ENCODE measurements at places on chromosomes 3 and 15.

DNA sequence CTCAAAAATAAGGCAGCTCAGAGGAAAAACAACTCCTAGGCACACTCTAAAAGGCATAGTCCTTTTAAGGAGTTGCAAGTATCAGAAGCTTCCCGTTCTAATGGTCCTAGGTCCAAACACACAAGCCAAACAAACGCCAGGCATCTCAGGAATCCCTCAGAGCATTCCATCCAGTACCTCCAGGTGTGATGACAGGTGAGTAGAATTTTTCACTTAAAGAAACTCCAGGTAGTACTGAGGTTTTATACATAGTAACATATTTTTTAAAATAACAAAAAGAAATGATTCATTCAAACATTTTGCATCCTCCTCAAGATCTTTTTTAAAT lies 1092.3 kb downstream of the TUSC7 start:
- DNase-seq = no peak

DNA sequence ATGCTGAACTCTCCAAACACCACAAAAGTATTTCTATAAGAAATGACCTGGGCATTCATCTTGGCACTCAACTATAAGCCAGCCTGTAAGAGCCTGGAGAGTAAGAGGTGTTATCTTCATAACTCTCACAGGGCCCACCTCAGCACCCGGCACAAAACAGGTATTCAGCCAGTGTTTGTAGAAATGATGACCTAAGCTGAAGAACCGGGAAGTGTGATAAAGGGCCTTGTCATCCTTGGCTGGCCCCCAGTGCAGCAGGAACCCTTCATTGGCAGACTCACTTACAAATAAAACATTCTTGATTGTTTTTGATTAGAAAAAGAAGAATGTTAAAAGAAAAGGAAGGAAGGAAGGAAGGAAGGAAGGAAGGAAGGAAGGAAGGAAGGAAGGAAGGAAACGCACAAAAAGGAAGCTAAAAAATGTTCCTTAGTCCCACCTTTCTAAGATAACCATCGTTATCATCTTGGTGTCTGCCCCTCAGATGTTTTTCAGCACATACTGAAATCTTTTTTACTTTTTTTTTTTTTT lies 52.1 kb downstream of the DAPK2 start:
- DNase-seq = peak; percentile 15

DNA sequence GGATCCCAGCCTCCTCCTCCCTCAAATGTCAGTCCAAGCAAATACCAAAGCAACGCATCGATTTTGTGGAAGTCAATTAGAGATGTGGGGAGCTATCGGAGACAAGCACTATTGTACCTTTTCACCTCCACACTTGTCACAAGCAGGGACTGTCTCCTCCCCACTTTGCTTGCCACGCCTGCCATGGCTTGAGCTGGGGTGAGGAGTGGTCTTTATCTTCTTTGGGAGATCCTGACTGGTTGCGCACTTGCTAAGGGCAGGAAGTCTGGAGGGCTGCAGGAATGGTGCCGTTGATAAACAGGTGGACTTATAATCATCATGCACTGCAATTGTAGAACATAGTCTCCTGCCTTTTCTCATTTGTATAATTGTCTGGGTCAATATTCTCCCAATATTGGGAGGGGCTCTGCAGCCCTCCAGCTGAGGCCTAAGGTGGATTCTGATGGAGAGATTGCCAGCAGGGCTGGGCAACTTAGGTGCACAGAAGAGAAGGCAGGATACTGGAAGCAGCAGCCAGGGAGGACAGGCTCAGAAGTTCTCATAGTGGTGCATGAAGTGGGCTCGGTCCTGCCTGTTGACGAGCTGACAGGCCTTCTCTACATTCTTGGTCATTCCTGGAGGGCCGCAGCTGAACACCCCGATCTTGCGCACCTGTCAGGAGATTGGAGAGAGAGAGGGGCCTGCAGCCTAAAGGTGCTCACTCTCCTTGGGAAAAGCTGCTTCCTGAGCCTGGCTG lies 20.2 kb downstream of the DUOX2 start:
- DNase-seq = no peak

GRCh38 chr15:36544518-36545466 lies 34.6 kb upstream of the CDIN1 start:
- DNase-seq = no peak

- no peak for DNase-seq
Measured at GRCh38 chr3:33803894-33804526, 5.6 kb downstream of the PDCD6IP start.

GRCh38 chr3:8610951-8611350 lies 33.6 kb downstream of the SSUH2 start:
- DNase-seq = no peak

GRCh38 chr3:106120356-106120755 lies 251.5 kb upstream of the CBLB start:
- no peak for DNase-seq

DNA sequence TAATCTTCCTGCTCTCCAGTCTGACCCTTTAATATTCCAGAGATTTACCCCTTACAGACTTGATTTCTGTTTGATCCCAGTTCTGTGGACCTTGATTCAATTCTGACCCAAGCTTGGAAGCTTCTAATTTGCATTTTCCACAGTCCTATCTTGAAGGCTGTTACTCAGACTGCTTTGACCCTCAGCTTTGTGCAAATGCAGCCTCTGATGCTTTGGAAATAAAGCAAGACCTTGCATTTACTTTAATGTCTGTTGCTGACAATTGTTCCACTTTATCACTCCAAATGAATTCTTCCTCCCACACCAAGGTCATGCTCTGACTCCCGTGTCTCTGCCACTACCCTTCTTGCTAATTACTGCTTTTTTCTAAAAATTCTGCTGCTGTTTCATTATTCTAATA lies 886.0 kb downstream of the TUSC7 start:
- no peak for DNase-seq

GRCh38 chr15:91422797-91423196 lies 322.7 kb downstream of the SV2B start:
- no peak for DNase-seq
